Dermis lymphatic vessel endothelial cell (primary cell): ENCODE measurements at places on chromosomes 5 and 9. TPM values are rescaled to one million over a fixed set of nuclear protein-coding genes. Genes with fewer than 3 reads are reported as not detected.

Gene BHMT2
- total RNA-seq, result 0.86 and 2.7 TPM in 2 replicates

Gene GCNT4
- 0.11 and 0.34 TPM in 2 replicates for total RNA-seq

Gene MRNIP
- total RNA-seq, result 4.8 and 6.9 TPM in 2 replicates

Gene TMC1
- total RNA-seq, result 0.22 and 0.34 TPM in 2 replicates

Gene FOXD4L6
- under 0.01 TPM in 1 of 2 replicates, not detected in the other for total RNA-seq
